PC-9 (cell line): ENCODE measurements at places on chromosomes 6 and 20.
A peak's percentile ranks its signal among the peaks of the same experiment; 100 is the strongest.

- H3K27ac ChIP-seq = peak overlapping the region; percentile 58
- H3K4me1 ChIP-seq = peaks cover 26% of the 10 kb centered on the region
- peak; percentile 84 for DNase-seq
- H3K27me3 ChIP-seq = no peaks in the 10 kb centered on the region
- peak overlapping the region; percentile 57; the same call in 1 of the 2 replicates for H3K4me3 ChIP-seq
Measured at GRCh38 chr6:151763938-151764680, 43.4 kb upstream of the ESR1 start.

DNA sequence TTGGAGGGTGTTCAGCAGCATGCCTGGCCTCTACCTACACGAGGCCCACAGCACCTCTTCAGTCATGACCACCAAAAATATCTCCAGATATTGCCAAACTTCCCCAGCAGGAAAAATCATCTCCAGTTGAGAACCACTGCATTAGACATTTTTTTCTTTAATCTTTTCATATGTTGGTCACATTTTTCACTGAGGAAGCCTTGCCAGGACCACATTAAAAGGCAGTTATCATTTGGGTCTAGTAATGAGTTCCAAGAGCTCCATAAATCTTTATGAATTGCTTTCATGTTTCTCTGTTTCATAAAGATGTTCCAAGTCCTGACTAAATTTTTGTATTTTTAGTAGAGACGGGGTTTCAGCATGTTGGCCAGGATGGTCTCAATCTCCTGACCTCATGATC lies 28.8 kb downstream of the MTRES1 start:
- H3K4me1 ChIP-seq = no peaks in the 10 kb centered on the region
- no peak for DNase-seq
- no peak overlapping the region for H3K27ac ChIP-seq
- no peaks in the 10 kb centered on the region for H3K36me3 ChIP-seq
- H3K27me3 ChIP-seq = no peaks in the 10 kb centered on the region

DNA sequence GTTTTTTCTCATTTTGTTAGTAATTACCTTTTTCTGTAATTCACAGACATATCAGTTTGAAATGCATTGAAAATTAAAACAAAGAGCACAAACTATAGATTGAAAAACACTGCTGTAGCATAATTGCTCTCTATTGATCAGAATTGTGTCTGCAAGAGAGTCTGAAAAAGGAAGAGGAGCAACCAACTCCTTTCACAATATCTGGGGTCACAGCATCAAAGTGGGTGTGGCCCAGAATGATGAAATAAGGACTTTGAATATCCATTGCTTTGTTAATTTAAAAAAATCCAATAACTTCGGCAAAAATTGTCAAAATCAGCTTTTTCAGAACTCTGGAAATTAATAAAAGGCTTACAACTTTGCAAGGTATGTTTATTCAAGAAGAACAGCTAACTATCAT lies 99.2 kb downstream of the MYLK4 start:
- no peaks in the 10 kb centered on the region for H3K4me1 ChIP-seq
- no peak overlapping the region for H3K4me3 ChIP-seq
- no peaks in the 10 kb centered on the region for H3K27me3 ChIP-seq
- no peak for DNase-seq

- no peaks in the 10 kb centered on the region for H3K36me3 ChIP-seq
- no peaks in the 10 kb centered on the region for H3K4me1 ChIP-seq
- peaks cover 4% of the 10 kb centered on the region; the same call in 1 of the 2 replicates for H3K27me3 ChIP-seq
- no peak for DNase-seq
- no peak overlapping the region for H3K27ac ChIP-seq
Measured at GRCh38 chr20:42150230-42150629, 532.1 kb upstream of the CHD6 start.

GRCh38 chr6:164528539-164528938 lies 780.9 kb downstream of the C6orf118 start:
- no peak overlapping the region for H3K27ac ChIP-seq
- DNase-seq = no peak
- H3K36me3 ChIP-seq = no peaks in the 10 kb centered on the region
- H3K4me3 ChIP-seq = no peak overlapping the region
- H3K4me1 ChIP-seq = no peaks in the 10 kb centered on the region

DNA sequence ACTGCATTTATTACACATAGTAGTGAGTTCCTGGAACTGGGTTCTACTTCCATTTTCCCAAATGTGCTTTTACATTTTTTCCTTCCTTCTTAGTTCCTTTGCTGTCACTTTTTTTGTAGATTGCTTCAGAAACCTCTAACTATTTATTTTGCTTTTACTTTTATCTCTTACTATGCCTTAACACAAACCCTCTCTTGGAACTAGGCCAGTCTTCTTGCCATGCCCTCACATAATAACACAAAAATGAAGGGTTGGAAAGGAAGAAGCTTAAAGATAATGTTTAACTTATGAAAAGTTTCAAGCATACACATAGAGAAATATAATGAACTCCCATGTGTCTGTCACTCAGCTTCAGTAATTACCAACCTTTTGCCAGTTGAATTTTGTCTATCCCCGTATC lies 27.1 kb downstream of the TOP1 start:
- DNase-seq = no peak
- no peaks in the 10 kb centered on the region for H3K27me3 ChIP-seq
- peaks cover 36% of the 10 kb centered on the region for H3K36me3 ChIP-seq
- H3K27ac ChIP-seq = no peak overlapping the region
- H3K4me1 ChIP-seq = peaks cover 14% of the 10 kb centered on the region; the same call in 1 of the 2 replicates

DNA sequence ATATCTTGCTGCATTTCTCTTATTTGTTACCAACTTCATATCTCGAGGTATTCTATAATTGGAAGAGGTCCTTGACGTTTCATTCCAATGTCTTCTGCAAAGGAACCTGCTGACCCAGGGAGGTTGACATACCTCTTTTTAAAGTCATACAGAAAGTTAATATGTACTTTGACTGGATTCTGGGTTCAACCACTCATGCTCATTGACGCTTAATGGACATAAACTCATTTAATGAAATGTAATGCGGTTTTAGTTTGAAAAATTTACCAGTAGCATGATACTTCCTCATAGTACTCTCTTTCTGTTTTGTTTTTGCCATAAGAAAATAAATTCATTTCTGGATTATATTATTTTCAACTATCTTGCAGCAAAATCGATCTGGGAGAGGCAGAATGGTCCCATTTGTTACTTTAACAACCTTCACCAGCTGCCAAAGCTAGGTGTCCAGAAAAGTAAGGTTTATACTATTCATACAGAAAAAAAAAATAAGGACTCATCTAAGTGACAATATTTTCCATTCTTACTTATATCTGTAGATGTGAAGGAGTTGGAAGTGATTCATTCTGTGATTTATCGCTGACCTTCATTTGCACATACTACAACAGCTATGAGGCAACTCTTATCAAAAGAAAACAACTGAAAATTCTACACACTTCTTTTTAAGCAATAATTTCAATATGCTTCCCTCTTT lies 101.6 kb downstream of the ATXN1 start:
- H3K27ac ChIP-seq = no peak overlapping the region
- no peak overlapping the region for H3K4me3 ChIP-seq
- no peaks in the 10 kb centered on the region for H3K4me1 ChIP-seq
- DNase-seq = no peak

DNA sequence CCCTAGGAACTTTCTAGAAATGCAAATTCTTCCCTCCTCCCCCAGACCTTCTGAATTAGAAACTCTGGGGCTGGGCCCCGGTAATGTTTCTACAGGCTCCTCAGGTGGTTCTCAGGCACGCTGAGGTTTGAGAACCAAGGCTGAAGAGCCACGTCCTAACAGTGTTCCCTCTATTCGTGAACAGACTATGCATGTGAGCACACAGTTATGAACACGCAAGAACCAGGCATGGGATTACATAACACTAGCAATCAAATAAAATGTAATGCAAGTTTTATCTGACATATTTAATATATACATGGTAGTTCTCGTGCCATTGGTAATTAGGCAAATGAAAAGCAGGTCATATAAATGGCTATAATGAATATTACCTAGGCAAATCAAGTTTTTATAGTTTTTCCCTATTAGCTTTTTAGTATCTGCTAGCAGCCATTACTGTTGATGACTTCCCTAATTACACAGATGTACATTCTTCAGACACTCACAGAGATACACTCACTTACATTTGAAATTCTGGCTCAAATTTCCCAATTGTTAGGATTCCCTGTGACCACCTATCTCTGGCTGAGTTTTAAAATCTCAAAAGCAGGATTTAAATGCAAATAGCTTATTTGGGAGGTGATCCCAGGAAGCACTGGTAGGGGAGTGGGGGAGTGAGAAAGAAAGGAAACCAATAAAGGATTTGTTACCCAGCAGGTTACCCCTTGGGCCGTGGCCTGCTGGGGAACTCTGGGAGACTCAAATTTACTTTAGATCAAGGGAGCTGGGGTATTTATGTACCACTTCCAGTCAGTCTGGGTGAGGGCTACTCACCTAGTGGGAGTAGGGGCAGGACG lies 104.1 kb downstream of the TCP11 start:
- H3K27me3 ChIP-seq = no peaks in the 10 kb centered on the region
- H3K27ac ChIP-seq = no peak overlapping the region
- no peaks in the 10 kb centered on the region for H3K36me3 ChIP-seq
- DNase-seq = no peak

DNA sequence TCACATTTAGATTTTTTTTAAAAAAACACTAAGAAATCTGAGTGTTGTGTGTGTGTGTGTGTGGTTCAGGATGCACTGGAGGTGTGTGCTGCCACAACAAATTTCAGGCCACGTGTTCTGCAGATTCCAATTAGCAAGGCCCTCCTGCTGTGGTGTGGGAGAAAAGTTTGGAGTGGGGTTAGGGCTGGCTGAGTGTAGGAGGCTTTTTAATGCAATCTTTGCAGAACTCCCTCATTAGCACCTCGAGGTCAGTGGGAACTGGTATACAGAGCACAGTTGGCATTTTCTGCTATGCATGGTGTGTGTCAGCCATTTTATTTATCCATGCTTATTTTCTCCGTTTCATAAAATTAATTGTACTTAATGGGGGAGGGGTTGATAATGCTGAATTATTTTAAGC lies 187.6 kb downstream of the SOX4 start:
- DNase-seq = no peak
- no peak overlapping the region for H3K27ac ChIP-seq
- H3K4me3 ChIP-seq = no peak overlapping the region
- H3K36me3 ChIP-seq = no peaks in the 10 kb centered on the region
- H3K27me3 ChIP-seq = no peaks in the 10 kb centered on the region

- DNase-seq = no peak
- no peak overlapping the region for H3K27ac ChIP-seq
- H3K4me1 ChIP-seq = peaks cover 7% of the 10 kb centered on the region
- no peaks in the 10 kb centered on the region for H3K27me3 ChIP-seq
- no peak overlapping the region for H3K4me3 ChIP-seq
- H3K36me3 ChIP-seq = no peaks in the 10 kb centered on the region
Measured at GRCh38 chr6:137303441-137303840, 84.3 kb upstream of the IFNGR1 start.
